ENCODE measurements at places on chromosomes 3 and 15.

- DNase-seq: no peak
Measured at GRCh38 chr3:50238549-50239026, 2.6 kb downstream of the GNAI2 start.

- DNase-seq: peak; percentile 44
Measured at GRCh38 chr3:137035631-137036030, 77.8 kb downstream of the IL20RB start.

GRCh38 chr3:131142580-131142979, 115.9 kb downstream of the NEK11 start:
- no peak for DNase-seq

DNA sequence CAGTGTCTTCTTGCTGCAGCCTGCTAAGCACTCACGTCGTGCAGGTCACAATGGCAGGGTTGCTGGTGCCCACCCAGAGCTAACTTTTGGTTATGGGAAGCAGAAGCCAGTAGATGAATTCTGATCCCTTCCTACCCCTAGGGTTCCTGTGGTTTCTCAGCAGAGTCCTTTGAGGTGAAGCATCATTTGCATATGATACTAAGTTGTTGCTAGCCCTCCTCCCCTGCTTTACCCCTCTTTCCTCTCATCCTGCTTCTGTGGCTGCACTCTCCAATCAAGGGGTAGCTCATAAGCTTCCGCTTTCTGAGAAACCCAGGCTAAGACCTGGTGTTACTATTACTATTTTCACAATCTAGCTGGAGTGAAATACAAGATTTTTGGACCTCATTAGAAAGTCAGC, 22.1 kb upstream of the HEG1 start:
- DNase-seq: peak; percentile 62

GRCh38 chr3:127732879-127733350, 60.2 kb downstream of the ABTB1 start:
- DNase-seq: peak; percentile 36

- DNase-seq: no peak
Measured at GRCh38 chr3:109175411-109175810, 38.9 kb downstream of the C3orf85 start.

DNA sequence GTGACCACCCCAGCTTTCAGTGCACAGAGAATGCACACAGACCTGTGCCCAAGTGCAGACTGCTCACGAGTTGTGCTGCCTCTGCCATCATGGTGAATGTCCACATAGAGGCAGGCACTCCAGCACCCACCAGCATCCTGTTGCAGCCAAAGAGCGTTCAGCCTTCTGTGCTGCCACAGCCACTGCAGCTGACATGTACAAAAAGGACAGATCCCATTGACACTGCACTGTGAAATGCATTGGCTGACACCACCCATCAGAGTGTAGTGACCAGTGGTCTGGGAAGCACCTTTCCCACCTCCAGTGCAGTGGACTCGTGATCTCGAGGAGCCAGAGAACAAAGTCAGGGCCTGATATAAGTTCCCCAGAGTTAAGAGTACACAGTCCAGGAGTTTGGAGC, 260.3 kb downstream of the RAP2B start:
- DNase-seq: no peak

DNA sequence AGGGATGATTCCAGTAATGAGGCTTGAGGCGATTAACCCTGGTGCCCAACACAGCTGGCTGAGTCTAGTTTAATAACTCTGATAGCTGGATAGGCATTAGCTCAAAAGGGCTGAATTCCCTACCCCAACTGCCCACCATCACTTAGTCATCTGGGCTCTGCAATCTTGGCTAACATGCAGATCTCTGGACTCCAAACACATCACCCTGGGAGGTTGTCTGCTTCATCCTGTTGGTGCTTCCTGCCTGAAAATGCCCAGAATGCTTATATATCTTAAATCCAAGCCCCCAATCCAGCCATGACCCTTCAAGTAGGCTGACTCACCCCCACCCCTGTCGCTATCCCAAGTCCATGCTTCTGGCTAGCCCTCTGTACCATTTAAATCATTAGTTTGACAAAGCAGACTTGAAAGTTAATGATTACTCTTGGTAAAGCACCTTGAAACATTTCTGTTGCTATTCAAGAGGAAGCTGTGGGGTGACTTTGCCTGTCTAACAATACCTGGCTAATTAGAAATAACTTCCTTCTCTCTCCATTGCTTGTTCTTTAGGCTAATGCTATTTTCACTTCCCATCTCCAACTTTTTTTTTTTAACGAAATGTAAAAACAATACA, 107.0 kb upstream of the RORA start:
- DNase-seq: no peak

DNA sequence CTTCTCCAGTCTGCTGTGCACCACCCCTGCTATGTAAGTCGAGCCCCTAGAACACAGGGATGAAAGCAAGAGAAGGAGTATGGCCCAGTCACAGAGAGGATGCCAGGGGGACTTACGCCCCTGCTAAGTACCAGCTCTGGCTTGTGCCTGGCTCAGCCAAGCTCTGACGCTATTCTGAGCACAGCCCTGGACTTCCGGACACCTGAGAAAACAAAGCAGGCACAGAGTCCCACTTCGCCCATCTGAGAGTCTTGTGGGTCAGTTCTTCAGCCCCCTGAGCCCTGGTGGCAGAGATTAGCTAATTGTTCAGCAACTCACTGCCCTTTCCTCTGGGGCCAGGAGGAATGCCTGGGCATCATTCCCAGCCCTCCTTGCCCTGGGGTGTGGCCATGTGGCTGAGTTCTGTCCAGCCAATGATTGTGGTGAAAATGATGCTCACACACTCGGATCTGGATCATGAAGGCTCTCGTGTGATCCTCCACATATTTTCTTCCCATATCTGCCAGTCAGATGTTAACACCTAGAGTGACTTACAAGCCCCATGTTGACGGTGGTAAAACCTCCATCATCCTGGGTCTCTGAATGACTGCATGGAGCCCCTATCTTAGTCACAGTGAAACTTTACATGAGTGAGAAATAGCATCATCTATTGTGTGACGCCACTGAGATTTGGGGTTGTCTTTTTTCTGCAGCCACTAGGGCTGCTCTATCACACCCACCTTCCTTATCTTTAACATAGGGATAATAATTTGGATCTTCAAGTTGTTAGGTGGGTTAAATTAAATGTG, 105.7 kb downstream of the TPRA1 start:
- DNase-seq: peak; percentile 30

GRCh38 chr3:14518893-14519292, 21.2 kb downstream of the GRIP2 start:
- DNase-seq: no peak

GRCh38 chr3:36911990-36912804, 32.7 kb downstream of the TRANK1 start:
- DNase-seq: peak; percentile 93

GRCh38 chr3:182967218-182968204, 12.8 kb downstream of the DCUN1D1 start:
- DNase-seq: peak; percentile 58

DNA sequence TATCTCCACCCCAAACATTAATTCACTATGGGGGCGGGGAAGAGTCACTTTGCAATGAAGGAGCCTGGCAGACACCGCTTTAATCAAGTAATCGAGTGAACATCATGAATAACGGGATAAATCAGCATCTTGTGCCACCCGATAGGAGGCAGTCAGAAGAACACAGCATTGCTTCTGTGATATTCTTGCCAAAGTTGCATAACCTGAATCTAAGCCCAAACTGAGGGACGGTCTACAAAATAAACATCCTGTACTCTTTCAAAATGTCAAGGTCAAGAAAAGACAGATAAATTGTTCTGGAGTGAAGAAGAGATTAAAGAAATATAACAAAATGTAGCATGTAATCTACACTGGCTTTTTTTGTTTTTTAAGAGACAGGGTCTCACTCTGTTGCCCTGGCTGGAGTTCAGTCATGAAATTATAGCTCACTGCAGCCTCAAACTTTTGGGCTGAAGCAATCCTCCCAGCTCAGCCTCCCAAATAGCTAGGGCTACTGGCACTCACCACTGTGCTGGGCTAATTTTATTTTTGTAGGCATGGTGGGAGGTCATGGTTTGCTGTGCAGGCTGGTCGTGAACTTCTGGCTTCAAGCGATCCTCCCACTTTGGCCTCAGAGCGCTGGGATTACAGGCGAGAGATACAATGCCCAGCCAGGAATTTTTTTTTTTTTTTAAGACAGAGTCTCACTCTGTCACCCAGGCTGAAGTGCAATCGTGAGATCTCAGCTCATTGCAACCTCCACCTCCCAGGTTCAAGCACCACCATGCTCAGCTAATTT, 20.1 kb upstream of the VWA5B2 start:
- no peak for DNase-seq

DNA sequence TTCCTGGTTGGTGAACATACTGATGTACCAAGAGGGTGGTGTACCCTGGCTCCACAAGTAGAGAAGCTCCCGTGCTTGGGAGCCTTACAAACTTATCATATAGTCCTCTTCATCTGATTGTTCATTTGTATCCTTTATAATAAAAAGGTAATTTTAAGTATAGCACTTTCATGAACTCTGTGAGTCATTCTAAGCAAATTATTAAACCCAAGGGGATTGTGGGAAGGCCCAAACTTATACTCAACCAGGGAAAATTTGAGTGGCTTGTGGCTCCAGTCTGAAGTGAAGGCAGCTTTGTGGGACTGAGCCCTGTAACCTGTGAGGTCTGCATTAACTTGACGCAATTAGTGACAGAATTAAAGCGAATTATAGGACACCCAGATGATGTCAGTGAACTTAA, 29.0 kb downstream of the TTBK2 start:
- DNase-seq: peak; percentile 23

DNA sequence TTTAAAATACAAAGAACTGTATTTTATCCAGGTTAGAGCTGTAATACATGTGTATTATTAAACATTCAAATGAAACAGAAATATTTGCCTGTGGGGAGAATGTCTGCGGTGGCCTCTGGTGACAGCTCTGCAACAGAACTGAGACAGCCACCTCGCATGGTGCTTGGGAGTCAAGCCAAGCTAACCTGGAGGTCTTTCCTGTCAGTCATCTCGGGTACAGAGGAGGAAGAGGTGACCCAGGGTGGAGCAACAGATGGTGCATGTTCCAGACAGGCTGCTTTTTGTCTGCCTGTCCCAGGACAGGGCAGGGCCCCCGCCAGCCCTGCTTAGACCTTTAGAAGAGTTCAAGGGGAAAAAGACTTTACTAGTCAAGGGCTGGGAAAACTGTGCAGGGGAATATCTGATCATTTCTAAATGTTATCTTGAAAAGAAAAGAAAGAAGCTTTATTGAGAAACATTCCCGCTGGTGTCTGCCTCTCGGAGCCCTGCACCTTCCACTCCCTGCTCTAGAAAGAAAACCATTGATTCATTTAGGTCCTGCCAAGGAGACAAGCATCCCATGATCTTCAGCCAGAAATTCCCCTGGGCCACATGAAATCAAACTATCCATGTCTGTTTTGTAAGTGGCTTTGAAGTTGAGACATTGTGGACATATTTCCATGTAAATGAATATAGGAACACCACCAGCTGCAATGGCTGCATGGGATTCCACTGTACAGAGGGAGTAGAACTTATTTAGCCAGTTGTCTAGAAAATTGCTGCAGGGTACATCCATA, 5.5 kb upstream of the NR2E3 start:
- peak; percentile 69 for DNase-seq

DNA sequence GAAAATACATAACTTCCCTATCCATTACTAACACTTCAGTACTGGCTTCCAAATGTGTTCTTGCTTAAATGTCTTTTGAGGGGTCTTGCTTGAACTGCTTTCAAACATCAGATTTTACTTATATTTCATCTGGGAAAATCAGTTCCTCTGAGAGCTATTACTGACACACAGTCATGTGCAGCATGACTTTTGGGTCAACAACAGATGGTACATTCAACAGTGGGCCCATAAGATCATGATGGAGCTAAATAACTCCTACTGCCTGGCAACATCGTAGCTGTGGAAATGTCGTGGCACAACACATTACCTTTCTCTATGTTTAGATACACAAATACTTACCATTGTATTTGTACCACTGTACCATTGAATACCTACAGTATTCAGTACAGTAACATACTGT, 43.8 kb downstream of the WWTR1 start:
- no peak for DNase-seq

- DNase-seq: no peak
Measured at GRCh38 chr15:85473455-85473854, 93.1 kb downstream of the AKAP13 start.

GRCh38 chr15:60340207-60340921, 57.4 kb downstream of the ANXA2 start:
- DNase-seq: no peak

DNA sequence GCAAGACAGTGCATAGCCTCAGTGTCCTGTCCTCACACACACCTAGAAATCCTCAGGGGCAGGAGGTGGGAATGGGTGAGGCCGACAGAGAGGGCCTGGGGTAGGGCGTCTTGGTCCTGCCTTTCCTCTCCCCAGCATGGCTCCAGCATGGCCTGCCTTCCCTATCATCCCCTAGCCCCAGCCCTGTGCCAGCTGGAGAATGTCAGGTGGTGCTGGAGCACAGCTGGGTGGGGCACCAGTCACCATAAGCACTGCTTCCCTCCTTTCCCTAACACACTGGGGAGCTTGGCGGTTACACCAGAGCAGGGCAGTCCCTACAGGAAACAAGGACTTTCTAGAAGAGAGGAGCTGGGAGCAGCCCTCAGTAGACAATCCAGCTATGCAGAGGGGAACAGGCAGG, 236.8 kb downstream of the KLF13 start:
- DNase-seq: no peak

DNA sequence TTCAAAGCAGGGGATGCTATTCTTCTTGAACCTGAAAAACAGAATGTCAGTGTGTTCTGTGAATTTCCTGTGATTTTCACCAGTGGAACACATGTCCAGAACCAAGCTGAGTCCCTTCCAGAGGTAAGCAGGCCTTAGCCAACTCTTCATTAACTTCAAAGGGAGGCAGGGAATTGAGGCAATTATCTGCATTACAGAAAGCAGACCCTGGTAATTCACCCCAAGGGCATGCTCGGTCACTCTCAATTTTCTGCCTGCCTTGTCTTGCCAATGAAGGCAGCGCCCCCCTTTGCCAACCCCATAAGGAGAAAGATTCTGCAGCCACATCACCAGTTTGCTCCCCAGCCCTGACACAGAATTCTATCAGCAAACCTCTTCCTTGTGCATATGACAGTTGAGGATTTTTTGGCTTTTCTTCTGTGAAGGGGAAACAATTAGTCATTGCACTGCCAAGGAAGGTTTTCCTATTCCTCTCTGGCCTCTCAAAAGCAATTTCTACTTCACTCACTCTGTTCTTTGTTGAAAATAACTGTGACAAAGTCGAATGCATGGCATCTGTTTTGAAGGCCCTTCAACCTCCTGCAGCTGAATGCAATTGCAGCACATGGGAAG, 85.3 kb downstream of the HHLA2 start:
- DNase-seq: no peak

GRCh38 chr15:35179739-35180138, 94.6 kb upstream of the NANOGP8 start:
- DNase-seq: no peak

- no peak for DNase-seq
Measured at GRCh38 chr3:80785475-80785874, 976.0 kb downstream of the GBE1 start.

DNA sequence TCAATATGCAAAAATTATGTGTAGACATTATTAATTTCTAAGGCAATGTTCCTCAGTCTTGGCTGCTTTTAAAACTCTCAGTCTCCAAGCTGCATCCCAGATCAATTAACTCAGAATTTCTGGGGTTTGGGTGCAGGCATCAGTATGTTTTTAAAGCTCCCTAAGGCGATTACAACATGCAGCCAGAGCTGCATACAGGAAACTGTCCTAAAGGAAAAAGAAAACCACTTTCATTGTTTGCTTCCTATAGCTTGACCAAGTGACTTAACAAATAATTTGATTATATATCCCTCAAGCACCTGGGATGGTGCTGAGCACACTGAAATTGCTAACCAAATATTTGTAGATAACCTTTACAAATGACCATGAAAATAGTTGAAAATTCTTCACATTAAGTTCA, 194.7 kb downstream of the DTWD1 start:
- no peak for DNase-seq
